ENCODE measurements at places on chromosomes 3 and 15. TPM values are rescaled to one million over a fixed set of nuclear protein-coding genes. Genes with fewer than 3 reads are reported as not detected.

CISH gene
- 2.7 TPM for total RNA-seq

BMF gene
- total RNA-seq, result 30.4 TPM

ALDH1A2 gene
- 2.7 TPM for total RNA-seq

GOLGA8T gene
- not detected for total RNA-seq

RARRES1 gene
- 88.2 TPM for total RNA-seq

ANKRD63 gene
- total RNA-seq, result not detected

CD200 gene
- 2.2 TPM for total RNA-seq

All from epithelial cell of alveolus of lung (primary cell).